Psoas muscle (tissue), 8 donors: ENCODE measurements at places on chromosomes 3 and 15.

DNA sequence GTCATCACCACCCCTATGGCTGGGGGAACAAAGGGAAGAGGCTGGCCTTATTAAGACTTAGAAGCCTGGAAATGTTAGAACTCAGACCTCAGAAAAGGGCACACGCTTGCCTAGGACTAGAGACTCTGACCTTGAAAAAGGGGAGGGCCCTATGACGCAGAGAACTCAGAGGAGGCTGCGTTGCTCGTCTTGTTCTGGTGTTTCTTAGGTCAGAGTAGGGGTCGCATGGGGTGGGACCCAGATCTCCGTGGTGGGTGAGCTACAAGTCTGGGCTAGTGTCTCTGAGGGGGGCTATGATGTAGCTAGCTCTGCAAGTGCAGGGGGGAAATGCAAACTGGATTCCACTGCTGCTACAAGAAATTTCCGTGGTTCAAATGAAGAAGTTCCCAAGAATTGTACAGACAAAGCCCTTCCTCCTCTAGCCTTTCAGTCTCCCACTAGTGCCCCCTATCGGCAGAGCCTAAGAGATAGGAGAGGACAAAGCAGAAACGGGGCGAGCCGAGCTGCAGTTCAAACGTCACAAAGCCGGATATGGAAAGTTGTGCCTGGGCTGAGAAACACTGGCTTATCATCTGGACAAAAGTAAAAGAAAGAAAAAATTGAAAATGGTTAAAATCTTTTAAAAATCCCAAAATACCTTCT is 392.9 kb upstream of the ROBO2 start:
- DNase-seq = no peak

DNA sequence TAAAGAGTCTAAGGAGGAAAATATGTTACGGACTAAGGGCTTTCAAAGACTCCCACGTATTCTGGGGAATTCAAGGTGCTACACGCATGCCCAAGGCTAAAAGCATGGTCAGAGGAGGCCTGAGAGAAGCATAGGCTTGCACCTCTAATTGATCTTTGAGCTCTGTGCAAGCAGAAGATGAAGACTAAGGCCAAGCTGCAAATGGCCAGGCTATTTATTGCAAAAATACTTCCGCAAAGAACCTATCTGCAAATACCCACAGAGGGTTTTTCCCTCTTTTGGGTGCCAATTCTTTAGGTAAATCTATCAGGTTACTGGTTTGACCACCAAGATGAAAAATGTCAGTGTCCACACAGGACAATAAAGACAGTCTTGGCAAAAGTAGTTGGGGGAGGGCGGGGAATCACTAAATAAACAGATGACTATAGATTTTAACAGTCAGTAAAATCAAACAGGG is 119.5 kb downstream of the STAG1 start:
- DNase-seq = no peak

GRCh38 chr15:91122296-91122695 is 22.2 kb downstream of the SV2B start:
- DNase-seq = no peak

DNA sequence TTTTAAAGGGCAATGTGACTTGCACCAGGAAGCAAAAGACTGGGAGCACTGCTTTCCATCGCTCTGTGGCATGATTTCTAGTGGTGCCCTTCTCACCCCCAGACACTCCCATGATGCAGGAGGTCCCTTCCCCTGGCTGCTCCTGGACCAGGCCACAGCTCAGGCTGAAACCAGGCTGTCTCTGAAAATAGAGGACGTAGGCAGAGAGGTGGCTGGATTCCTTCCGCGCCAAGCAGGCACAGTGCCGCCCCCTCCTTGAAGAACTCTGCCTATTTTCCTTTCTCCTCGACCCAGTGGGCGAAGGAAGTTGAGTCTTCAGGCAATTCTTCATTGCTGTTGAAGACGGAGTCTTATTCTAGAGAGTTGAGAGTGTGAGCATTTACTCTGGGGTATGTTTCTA is 489.4 kb upstream of the TBL1XR1 start:
- no peak for DNase-seq

GRCh38 chr3:14946236-14946635 is 1.1 kb upstream of the NR2C2 start:
- DNase-seq = no peak

- no peak for DNase-seq
Measured at GRCh38 chr15:101025896-101026631, 106.9 kb downstream of the LRRK1 start.

DNA sequence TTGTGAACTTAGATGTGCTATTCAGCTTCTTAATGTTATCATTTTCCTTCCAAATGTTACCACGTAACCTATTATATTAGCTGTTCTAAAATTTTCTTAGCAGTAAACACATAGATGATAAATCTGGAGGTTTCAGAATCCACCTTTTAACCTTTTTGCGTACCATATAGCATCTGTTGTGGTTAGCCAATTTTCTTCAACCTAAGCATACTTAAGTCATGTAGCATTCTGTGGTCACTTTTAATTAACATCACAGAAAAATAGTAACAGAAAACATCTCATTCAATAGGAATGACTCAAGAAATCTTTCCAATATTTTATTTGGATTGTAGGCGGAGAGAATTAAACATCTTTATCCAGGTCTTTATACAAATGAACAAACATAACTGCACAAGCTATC is 1465.3 kb upstream of the GBE1 start:
- no peak for DNase-seq

DNA sequence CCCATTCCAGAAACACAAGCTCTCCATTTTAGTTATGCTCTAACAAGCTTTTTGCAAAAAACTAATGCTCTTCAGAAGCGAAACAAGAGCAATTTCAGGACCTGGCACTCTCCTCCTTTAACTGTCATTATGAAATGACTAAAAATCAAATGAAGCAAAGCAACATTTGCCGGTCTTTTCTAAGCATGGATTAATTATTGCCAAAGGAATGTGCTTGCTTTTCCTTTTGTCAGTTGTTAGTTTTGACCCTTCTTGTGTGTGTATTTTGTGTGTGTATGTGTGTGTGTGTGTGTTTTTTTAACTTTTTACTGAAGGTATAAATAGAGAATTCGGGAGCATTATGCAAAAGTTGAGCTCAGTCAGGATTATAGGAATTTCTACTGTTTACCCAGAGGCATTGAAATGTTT is 509.1 kb downstream of the TUSC7 start:
- no peak for DNase-seq

DNA sequence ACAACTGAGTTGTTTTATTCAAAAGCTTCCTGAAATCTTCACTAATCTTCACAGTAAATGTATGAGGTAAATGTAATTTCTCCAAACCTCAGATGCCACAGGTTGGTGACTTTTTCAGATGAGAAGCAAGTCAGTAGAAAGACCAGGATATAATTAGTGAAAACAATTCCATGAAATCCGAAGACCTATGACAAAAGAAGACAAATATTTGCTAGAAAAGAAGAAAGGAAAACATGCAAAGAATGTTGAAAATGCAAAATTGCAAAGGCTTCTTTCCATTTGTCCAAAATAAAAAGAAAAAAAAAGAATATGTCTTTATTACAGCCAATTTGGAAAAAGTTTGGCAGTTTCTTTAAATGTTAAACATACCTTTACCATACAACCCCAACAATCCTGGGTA is 88.3 kb upstream of the MYRIP start:
- DNase-seq = no peak
